ENCODE measurements at places on chromosomes 16 and 17.

DNA sequence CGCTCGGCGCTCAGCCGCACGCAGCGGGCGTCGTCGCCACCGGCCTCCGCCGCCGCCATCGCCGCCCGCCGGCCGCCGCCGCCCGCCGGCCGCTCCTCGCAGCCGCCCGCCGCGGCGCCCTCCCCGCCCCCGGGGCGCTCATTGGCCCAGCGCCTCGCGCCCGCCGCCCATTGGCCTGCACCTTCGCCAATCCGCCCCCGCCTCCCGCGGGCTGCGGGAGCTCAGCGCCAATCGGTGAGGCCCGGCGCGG is at the start of gene PGP:
TSS of gene PGP (minus strand) at position 122 of the 250 bp plus-strand sequence. CDS start at position 59, 63 bp downstream.
- no peak for DNase-seq

DNA sequence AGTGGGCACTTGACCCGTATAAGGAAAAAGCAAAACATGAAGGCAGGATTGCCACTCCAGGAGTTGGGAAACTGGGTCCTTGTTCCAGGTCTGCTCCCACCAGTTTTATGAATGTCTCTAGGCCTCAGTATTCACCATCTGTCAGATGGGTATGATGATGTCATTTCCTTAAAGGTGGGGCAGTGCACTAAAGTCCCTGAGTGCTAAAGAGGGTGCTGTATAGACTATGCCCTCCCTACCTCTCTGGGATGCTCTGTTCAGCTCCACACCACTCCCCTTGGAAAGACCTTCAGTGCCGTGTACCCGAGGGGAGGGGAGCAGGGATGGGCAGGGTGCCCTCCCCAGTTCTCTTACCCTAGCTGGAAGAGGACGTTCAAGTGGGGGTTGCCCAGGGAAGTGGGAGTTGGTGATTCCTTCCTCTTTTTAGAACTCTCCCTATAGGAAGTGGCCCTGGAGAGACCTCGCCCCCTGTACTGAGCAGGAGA is 2.2 kb downstream of the LASP1 start:
- DNase-seq = no peak

DNA sequence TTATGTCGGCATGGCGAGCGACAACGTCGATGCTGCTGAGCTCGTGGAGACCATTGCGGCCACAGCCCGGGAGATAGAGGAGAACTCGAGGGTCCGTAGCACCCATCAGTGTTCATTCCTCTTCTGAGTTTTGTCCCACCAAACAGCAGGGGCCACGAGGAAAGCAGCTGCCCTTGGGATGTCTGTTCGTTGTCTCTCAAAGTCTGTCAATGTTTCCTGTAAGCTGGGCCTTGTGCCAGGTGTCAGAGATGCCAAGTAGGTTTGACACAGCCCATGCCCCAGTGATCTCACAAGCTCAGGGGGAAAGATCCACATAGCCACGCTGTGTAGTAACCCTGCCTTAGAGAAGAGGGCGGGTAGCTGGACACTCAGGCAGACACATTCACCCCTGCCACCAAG is 22.6 kb downstream of the NTAN1 start:
- DNase-seq = no peak

GRCh38 chr16:58855291-58855863 is 121.3 kb upstream of the GOT2 start:
- DNase-seq = no peak

DNA sequence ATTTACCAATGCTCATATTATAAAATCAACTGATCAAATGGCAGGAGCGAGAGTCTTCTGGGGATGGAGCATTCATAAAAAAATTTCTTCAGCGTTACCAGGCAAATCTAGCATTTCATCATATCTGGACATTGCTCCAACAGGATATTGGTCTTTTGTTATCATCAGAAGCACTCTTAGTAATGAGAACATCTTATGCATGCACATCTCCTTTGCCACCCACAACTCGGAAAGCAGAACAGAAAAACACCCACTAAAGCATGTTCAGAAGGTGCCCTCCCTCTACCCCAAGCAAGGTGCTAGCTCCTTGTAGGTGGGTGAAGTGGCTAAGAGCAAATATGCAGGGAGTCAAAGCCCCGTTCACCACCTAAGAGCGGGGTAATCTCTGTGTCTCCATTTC is 18.9 kb downstream of the ARHGAP17 start:
- no peak for DNase-seq

- no peak for DNase-seq
These were observed at the start of gene ARHGAP23 for GRCh38 chr17:38428112-38428642. ARHGAP23 (plus strand) TSS chr17:38428464; CDS start chr17:38428486, 22 bp downstream.

- no peak for DNase-seq
These were observed 23.9 kb downstream of the PEMT start for GRCh38 chr17:17567631-17568030.

DNA sequence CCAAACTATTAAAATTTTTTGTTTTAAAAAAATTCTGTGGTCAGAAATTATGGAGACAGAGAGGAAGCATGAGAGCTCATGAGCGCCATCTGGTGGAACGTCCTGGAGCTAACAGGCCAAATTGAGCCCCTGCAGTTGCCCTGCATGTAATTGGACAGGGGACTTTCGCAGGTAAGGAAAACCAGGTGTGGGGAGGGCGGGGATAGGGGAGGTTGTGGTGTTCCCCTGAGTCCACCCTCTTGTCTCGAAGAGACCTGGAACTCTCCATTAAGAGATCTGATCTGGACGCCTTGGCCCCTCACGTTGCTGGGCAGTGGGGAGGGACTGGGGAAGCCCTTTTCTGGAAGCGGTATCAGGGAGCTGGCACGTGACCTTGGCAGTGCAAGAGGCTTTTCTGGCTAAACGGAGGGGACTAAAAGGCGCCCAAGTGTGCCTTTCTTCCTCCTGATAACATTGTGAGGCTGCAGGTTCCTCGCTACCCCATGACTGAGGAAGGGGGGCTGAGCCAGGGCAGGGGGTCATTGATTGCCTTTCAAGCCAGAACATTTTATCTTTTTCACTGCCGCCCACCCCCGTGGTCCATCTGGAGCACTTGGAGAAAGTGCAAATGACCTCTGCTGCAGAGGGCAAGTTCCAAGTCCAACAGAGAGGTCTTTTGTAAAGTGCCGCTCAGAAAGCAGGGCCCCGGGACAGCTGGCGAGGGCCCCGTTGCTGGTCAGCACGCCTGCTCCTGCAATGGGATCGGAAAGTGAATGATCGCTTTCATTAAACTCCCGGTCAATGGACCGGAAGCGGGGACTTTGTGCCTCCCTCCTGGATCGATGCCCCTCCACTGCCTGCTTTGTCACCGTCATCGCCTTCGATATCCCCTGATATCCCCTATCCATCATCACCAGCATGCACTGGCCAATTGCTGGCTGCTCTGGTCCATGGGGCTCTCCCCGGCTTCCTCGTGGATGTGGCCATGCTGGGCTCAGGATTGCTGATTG is 18.4 kb downstream of the PDILT start:
- no peak for DNase-seq

DNA sequence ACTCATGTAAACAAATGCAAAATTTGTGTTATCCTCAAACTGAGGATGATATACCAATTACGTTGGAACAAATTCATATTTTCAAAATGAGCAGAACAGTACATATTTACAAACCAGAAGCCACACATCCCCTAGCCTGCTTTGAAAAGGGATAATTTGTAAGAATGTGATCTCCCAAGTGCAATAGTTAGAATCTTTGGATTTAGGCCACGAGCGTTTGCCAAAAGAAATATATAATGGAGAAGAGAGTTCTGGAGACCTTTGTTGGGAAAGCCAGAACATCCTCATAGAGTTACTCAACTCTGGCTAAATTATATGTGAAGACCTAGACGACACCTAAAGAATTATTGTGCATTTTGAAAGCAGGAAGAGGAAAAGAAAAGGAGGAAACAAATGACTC is 449.3 kb downstream of the KCNJ2 start:
- no peak for DNase-seq

GRCh38 chr16:51565184-51565583 is 414.1 kb upstream of the SALL1 start:
- no peak for DNase-seq

GRCh38 chr17:57166803-57167202 is 81.8 kb downstream of the AKAP1 start:
- DNase-seq = no peak

- no peak for DNase-seq
These were observed 5.9 kb downstream of the SLC16A5 start for GRCh38 chr17:75093548-75094158.

DNA sequence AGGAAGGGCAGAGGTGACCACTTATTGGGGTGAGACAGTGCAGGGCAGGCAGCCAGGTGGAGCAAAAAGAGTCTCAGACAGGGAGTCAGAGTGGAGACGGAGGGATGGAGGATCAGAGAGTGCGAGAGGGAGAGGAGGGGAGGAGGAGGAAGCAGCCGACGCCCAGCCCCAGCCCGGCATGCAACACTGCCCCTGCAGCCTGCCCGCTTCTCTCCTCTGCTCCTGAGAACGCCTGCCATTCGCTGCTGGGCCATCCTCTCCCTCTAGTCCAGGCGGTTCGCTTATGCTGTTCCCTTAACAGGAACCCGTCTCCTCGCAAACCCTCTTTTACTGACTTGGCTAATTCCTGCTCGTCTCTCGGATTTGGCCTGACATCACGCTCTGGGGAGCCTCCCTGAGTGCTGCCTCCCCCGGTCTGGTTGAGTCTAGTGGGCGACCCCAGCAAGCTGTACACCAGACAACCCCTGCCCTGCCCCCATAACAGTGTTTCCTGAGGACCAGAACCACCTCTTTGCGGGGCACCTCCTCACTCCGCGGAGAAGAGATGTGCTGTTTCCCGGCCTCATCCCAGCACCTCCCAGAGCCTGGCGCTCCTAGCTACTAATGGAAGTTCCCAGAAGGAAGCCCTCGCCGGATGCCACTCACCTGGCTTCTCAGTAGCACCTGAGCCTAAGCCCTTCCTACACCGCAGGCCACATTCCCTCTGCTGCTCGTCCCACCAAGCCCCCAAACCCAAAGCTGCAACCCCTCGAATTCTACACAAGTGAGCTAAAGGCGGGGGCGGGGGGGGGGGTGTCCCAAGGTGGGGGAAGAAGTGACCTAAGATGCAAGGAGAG is 61.2 kb upstream of the CCL1 start:
- DNase-seq = no peak

- no peak for DNase-seq
These were observed 2.8 kb downstream of the IRX3 start for GRCh38 chr16:54283725-54284318.

- no peak for DNase-seq
These were observed 29.0 kb downstream of the WDR45B start for GRCh38 chr17:82619211-82619610.

GRCh38 chr16:57807252-57807967 is 5.1 kb upstream of the KIFC3 start:
- DNase-seq = no peak

GRCh38 chr16:49204191-49204590 is 77.4 kb downstream of the CBLN1 start:
- DNase-seq = no peak

GRCh38 chr16:22126037-22126558 is 33.8 kb downstream of the VWA3A start:
- no peak for DNase-seq

DNA sequence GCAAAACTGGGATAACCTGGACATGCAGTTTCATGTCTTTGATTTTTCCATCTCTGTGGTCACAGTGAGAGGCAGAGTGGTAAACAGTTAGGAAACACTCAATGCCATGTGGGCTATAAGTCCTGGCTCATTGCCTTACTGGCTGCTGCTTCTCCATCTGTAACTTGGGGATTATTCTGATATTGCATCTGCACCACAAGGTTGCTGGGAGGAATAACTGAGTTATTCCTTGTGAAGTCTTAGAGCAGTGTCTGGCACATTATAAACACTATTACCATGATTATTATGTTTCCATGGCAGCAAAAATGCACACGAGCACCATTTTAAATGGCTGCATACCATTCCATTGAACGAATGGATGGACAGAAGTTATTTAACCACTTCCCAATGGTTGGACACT is 111.7 kb upstream of the CDH5 start:
- DNase-seq = no peak

GRCh38 chr16:13205352-13205751 is 304.0 kb downstream of the SHISA9 start:
- DNase-seq = no peak

GRCh38 chr16:11180489-11180888 is 75.5 kb downstream of the SOCS1 start:
- no peak for DNase-seq

DNA sequence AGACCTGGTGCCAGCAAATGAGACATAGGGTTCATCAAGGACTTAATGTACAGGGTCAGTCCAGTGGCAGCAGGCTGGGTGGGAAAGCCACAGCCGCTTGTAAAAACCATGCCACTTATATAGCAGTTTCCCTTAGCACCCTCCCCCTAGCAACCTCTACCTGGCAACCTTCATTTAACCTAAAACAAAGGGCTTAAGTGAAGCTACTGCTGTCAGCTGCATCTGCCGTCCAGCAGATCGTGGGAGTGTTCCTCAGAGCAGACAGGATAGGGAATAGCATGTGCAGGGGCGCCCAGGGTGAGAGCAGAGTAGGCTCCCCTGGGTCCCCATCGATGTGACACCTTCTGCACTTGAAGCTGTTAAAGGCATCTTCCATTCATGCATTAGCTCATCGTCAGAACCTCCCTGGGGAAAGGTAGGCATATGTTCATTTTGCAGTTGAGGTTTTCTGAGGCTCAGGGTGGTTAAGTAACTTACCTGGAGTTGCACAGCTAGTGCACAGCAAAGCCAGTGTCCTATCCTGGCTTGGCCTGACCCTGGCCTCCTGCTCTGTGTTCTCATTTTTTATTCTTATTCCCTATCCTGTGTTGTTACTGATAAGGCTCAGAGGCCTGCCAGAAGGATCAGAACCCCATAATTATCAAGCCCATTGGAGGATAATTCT is 112.5 kb downstream of the SOCS1 start:
- no peak for DNase-seq

- DNase-seq = no peak
These were observed 28.7 kb downstream of the ABR start for GRCh38 chr17:1150863-1151600.

- DNase-seq = no peak
These were observed 24.8 kb upstream of the CSNK2A2 start for GRCh38 chr16:58222532-58223316.

DNA sequence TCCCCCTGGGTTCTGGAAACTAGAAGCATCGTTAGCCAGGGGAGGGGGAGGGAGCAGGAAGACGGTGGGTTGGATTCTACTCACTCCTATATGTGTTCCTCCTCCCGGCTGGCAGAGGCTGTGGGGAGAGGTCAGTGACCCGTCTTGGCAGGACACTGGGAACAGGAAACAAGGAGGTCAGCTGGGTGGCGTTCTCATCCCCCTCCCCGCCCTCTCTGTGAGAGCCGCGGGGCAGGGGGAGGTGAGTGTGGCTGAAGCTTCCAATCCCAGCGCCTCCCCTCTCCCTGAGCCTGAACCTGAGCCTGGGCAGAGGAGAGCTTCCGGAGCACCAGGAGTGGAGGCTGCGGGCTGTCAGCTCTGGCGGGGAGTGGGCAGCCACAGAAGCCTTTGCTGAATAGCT is 12.5 kb downstream of the GPRC5C start:
- no peak for DNase-seq

GRCh38 chr17:73646409-73647300 is 2.4 kb upstream of the SDK2 start:
- DNase-seq = no peak

Data from NCI-H1048 (cell line).